ENCODE measurements at places on chromosomes 7 and 10.

DNA sequence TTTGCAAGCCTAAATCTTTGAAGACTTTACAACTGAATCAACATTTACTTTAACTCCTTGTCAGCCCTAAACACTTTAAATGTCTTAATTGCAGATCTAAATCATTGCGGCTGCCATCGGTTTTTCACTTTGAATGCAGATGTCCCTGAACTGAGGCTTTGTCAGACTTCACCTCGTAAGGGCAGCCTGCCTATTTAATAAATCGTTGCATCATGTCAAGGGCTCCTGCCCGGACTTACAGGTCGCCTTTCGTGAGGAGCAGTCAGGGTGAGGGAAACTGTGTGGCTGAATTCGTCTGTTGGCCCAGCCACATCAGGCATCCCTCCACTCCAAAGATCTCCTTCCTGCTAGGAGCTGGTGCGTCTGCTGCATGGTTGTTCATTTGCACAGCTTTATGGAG, 368.2 kb upstream of the NPVF start:
- no peak for DNase-seq

- DNase-seq = no peak
Measured at GRCh38 chr10:43278216-43278615, 11.4 kb upstream of the RASGEF1A start.

- DNase-seq = no peak
Measured at GRCh38 chr7:63028376-63029206, 970.1 kb upstream of the ZNF722 start.

DNA sequence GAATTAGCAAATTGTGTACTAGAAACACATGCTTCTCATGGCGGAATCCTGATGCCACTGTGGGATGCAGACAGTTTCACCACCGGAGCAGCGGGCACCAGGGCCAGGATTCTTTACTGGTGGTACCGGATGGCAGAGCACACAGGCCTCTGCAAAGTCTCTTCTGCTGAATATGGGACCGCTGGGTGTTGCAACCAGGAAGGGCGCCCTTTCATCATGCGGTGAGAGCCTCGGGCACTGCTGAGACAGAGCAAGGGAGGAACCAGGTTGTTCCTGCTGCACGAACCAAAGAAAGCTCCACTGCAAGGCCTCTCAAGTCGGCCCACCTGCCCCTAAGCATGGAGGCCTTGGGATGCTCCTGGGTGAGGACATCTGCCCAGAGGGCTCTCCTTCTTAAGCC, 57.0 kb upstream of the NMT2 start:
- DNase-seq = no peak

GRCh38 chr10:102384053-102384452, 11.5 kb upstream of the NFKB2 start:
- DNase-seq = no peak

DNA sequence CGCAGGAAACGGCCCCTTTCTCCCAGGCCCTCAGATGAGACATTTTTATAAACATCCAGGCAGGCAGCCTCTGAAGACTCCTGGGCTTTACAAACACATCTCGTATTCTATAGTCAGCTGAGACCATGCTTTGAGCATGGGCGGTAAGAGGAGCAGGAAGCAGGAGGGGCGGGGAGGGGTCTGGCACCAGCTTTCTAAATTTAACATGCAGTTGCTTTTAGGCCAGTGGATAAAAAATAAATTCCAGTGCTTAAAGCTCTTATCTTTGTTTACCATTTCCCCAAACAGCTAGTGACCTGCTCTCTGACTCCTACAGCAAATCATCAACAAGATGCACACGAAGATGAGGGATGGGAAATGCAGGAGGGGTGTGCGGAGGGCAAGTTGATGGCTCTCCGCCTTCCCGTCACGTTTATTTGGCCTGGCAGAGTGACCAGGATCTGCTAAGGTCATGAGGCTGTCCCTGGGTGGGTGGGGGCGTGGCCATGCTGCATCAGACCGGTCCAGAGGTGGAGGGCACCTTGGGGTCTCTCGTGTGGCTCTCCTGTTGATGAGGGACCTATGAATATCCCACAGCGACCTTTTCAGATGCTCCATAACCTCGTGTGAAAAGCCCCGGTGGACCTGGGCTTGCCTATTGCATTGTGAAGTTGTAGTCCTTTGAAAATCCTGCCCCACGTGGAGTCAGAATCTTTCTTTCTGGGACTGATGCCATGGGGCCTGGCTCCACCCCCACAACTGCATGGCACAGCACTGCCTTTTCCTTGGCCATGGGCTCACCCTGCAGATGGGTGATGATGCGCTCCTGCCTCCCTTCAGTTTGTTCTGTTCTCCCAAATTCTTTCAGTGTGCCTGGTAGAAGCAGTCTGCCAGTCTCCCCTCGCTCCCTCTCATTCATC, 67.5 kb downstream of the PARP12 start:
- DNase-seq = no peak

Measured in ascending aorta (tissue), 2 donors.